ENCODE measurements at places on chromosomes 12 and 14.

- no peak for DNase-seq
These were observed 14.9 kb upstream of the FKBP11 start for GRCh38 chr12:48940181-48940580.

- no peak for DNase-seq
These were observed 75.6 kb upstream of the FRMD6 start for GRCh38 chr14:51576117-51576430.

DNA sequence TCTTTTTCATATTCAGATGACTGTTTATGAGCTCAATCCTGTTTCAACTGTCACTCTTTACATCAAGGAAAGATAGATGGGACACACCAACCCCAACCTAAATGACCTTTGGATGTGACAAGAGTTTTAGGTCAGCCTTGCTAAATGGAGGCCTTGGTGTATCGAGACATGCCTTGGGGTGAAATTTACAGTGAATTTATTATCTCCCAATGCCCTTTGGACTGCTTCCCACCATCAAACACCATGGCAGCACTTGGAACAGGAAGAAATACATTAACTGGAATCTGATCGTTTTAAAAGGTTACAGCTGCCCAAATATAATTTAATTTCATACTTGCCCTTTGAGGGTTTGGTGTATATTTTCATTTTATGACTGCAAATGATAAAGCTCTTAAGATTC lies 327.6 kb downstream of the SOX5 start:
- DNase-seq: no peak

DNA sequence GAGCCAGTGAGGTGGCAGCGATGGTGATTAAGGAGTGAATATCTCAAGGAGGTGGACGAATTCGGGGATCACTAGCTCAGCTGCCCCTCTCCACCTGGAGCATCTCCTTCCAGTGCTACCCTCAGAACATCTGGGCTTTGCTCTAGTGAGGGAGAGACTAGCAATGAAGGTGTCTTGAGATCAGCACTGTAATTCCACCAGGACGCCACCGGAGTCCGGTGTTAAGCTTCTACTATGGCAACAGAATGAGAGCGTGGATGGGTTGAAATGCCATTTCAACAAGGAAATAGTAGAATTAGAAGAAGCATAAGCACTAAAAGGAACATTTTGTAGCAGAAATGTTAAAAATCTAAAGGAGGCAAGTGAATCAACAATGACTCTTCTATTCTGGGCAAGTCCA lies 61.1 kb downstream of the NTF3 start:
- no peak for DNase-seq

GRCh38 chr12:124778411-124778810 lies 85.3 kb downstream of the SCARB1 start:
- DNase-seq: no peak

DNA sequence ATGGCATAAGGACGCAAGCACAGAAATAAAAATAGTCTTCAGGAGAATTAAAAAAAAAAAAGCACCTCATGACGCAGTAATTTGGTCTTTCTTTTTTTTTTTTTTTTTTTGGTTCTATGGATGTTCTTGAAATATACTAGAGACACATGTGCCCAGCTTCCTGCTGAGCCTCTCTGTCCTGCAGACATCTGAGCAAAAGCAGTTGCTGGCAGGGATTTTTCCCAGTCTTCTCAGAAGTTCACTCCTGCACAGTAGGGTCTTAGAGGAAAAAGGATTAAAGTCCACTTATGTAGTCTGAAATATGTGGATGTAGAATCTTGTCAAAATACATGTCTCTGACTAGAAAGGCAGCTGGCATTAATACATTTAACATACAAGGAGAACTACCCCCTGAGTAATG lies 1888.1 kb upstream of the SEL1L start:
- no peak for DNase-seq

- peak; percentile 3 for DNase-seq
These were observed 38.3 kb downstream of the SSPN start for GRCh38 chr12:26233631-26234030.

- DNase-seq: no peak
These were observed 50.3 kb downstream of the DAO start for GRCh38 chr12:108930155-108930554.

DNA sequence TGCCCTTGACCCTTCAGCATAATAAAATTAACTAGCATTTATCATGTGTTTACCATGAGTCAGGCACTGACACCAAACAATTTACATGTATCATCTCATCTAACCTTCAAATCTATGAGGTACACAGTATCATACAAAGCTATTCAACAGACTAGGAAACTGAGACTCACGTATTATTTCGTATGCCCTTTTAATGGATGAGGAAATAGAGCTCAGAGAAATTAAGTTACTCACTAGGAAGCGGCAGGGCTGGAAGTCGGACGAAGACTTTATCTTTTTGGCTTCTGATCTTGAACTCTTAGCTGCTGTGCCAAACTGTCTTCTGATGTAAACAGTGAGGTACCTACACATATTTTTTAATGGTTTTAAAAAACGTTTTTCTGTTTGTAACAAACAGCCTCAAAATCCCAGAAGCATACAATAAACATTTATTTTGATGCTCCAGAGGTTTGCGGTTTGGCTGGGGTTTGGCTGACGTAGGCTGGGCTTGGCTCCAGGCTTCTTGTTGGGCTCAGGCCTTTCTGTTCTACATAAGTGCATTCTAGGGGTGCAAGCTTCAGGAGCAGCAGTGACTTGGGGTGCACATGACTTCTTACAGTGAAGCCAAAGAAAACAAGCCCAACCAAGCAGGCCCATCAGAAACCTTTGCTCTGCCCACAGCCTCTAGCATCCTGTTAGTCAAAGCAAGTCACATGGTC lies 184.7 kb downstream of the TBX5 start:
- DNase-seq: no peak

- DNase-seq: no peak
These were observed 45.2 kb upstream of the PPP2R5C start for GRCh38 chr14:101716077-101716950.

GRCh38 chr12:9895215-9895971 lies 14.1 kb downstream of the KLRF2 start:
- no peak for DNase-seq

GRCh38 chr12:30679241-30679640 lies 16.4 kb downstream of the IPO8 start:
- no peak for DNase-seq

DNA sequence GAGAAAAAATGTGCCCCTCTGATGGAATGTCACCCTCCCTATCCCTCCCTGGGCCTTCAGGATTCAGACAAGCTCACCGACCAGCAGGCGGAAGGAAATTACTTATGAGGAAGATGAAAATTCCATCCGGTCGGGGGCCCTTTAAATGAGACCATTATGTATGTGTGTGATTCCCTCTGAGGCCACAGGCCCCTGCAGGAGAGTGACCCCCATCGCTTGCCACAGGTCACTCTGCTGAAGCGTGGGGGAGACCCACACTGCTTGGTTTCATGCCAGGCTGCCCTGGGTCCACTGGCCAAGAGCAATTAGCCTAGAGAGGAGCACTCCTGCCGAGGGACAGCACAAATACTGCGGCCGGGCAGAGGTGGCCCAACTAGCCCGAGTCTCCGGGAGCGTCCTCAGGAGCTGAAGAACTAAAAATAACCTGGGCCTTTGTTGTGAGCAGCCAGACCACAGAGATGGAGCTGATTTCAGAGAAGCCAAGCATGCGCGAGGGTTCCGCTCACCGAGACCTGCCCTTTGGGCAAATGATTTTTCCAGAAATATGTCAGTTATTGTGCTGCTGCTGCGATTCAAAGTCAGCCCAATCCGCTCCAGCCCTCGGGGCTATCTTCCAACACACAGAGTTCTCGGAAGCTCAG lies 276.4 kb downstream of the DPF3 start:
- peak; percentile 83 for DNase-seq

GRCh38 chr12:33581613-33582122 lies 142.0 kb upstream of the SYT10 start:
- DNase-seq: no peak

GRCh38 chr12:114306646-114307045 lies 99.3 kb downstream of the TBX5 start:
- DNase-seq: peak; percentile 83

DNA sequence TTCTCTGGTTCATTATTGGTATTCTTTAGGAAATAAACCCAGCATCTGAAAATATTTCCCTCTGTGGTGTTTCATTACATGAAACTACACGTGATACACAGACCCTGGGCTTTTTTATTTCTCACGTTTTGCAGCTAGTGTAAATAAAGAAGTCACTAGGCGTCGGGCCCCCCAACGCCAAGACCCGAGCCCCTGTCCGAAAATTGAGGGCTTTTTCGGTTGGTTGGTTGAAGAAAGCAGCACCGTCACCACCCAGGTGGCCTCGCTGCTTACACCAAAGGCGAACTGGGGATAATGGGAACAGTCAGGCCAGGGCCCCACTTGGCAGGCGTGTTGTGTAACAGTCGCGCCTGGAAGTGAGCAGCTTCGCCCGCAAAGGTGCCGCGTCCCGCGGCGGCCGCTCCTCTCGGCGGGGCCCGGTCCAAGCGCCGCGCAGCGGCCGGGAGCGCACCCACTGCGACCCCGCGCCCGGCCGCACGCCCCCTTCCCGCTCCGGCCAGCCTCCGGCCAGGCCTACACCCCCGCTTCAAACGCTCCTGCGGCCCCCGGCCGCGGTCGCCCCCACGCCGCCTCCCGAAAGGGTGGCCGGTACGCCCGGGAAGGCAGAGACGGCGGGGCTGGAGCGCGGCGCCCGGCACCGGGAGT lies 1.2 kb downstream of the DUSP16 start:
- DNase-seq: peak; percentile 41

DNA sequence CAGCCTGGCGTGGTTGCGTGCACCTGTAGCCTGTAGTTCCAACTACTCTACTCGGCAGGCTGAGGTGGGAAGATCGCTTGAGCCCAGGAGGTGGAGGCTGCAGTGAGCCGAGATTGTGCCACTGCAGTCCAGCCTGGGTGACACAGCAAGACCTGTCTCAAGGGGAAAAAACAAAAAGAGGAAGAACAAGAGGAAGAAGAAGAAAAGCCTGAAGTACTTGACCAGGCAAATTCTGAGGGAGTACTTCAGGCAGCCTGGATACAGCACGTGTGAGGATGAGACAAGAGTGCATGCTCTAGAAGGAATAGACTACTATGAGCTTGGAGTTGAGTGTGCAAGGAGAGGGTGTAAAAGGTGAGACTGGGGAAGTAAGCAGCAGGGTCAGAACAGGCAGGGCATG lies 1.8 kb downstream of the GDF3 start:
- DNase-seq: no peak

DNA sequence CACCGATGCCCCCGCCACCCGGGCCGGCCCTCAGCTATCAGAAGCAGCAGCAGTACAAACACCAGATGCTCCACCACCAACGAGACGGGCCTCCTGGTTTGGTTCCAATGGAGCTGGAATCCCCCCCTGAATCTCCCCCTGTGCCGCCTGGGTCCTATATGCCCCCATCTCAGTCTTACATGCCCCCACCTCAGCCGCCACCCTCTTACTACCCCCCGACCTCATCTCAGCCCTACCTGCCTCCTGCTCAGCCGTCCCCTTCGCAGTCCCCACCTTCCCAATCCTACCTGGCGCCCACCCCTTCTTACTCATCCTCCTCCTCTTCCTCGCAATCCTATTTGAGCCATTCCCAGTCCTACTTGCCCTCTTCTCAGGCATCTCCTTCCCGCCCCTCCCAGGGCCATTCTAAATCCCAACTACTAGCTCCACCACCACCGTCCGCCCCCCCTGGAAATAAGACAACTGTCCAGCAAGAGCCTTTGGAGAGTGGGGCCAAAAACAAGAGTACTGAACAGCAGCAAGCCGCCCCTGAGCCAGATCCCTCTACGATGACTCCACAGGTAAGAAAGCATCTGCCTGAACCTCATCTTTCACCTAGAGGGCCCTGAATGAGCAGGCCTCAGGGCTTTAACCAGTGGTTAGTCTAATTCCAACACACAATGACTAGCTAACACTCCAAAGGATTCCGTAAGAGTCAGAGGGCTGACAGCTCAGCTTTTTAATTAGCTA lies 851 bp downstream of the YLPM1 start:
- peak; percentile 7 for DNase-seq

GRCh38 chr12:94712815-94713515 lies 62.6 kb upstream of the TMCC3 start:
- DNase-seq: no peak

- DNase-seq: no peak
These were observed 724.1 kb upstream of the USP15 start for GRCh38 chr12:61536117-61536516.

GRCh38 chr12:106227641-106228319 lies 20.0 kb downstream of the CKAP4 start:
- no peak for DNase-seq

DNA sequence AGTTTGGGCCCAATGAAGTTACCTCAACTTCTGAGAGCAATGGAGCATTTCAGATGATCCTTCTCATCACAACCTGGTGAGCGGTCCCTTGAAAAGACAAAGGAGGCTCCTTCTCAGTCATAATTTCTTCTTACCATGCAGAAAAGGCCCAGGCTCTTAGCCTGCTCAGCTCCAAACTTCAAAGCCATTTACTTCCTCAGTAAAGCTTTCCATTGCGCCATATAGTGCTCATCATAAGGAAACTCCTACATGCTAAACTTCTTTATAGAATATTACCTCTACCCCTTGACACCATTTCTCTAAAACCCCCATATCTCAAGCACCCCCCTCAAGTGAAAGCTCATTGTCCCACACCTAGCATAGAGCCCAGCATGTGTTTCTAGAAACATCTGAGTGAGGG lies 127.1 kb downstream of the GTF2A1 start:
- no peak for DNase-seq

GRCh38 chr14:39430762-39431415 lies 1.3 kb downstream of the FBXO33 start:
- DNase-seq: peak; percentile 7

- no peak for DNase-seq
These were observed 5.6 kb downstream of the LRP1 start for GRCh38 chr12:57133916-57134315.

DNA sequence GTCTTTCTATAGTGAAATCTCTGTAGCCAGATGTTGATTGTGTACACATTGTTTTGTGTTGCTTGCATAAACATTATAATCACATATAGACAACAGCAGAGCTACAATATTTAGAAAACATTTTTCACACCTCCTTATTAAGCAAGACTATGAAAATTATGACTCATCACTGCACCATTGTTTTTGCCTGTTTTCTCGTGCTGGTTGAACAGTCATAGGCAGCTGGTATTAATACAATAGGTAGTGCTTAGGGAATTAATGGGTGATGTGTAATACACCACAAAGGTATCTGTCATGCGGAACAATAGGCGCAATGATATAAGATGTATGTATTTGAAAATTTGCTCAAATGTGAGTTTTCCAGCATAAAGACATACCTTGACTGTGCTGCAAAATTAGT lies 449.3 kb downstream of the FOXG1 start:
- no peak for DNase-seq

DNA sequence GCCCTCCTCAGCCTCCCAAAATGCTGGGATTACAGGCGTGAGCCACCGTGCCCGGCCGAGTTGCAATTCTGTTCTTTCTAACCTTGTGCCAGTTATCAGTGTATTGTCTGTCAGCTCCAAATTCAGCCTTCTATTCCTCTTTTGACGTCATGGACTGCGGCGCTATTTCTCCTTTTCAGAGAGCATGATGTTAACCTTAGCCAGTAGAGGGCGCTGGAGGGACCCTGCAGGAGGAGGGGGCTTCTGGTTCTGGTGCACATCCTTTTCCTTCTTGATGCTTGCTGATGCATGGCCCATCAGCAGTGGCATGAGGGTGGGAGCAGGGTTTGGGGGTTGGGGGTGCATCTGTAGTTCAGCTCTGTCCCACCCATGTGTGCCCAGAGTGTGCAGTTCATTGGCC lies 179.3 kb upstream of the RMST start:
- DNase-seq: no peak

- DNase-seq: no peak
These were observed 64.0 kb upstream of the LTA4H start for GRCh38 chr12:96099421-96099820.

- DNase-seq: no peak
These were observed 18.9 kb downstream of the MEG3 start for GRCh38 chr14:100844846-100845245.

- DNase-seq: peak; percentile 23
These were observed 56.1 kb upstream of the DYRK2 start for GRCh38 chr12:67592228-67593011.
